ENCODE measurements at places on chromosomes 3 and 15.

GRCh38 chr3:129000742-129001100 lies 383 bp upstream of the EFCC1 start:
- DNase-seq, result no peak

GRCh38 chr3:151740581-151740980 lies 6.9 kb downstream of the AADACL2 start:
- DNase-seq, result no peak

GRCh38 chr3:8458238-8458661 lies 43.4 kb upstream of the LMCD1 start:
- DNase-seq, result no peak

- DNase-seq, result no peak
Measured at GRCh38 chr15:91469632-91470567, 369.8 kb downstream of the SV2B start.

GRCh38 chr15:40633178-40633577 lies 39.1 kb downstream of the KNL1 start:
- no peak for DNase-seq

DNA sequence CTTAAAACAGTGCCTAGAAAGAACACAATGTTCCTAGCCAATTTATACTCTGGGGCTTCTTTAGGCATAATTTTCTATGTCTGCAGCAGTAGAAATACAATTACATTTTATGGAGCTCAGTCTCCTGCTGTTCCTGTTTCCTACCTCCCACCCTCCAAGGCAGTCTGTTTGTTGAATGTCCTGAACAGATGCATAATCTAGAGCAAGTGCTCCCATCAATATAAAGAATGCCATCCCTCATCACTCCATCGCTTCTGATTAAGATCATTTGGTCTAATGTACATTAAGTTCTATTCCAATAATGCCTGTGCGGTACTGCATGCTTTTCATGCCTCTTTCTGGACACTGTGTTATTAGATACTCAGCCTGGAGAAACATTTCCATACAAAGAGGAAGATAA lies 869.8 kb upstream of the CFAP20DC start:
- DNase-seq, result no peak

DNA sequence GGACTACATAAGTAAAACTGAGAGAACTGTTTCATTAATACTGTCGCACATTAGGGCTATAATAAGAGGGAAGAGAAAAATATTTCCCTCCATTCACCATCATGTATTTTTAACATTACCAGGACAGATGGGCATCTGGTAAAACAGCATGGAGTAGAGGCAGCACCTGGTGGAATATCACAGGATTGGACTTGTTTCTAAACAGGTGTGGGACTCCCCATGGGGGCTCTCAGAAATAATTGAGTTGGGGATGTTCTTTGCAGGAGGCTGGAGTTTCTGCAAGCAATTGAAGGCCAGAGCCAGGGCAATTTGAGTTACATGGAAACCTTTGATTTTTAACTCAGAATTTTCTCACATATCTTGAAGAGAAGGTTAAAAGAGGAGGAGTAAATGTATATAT lies 8.4 kb upstream of the MINDY2 start:
- DNase-seq, result no peak

GRCh38 chr3:79172241-79172640 lies 595.6 kb downstream of the ROBO1 start:
- no peak for DNase-seq

DNA sequence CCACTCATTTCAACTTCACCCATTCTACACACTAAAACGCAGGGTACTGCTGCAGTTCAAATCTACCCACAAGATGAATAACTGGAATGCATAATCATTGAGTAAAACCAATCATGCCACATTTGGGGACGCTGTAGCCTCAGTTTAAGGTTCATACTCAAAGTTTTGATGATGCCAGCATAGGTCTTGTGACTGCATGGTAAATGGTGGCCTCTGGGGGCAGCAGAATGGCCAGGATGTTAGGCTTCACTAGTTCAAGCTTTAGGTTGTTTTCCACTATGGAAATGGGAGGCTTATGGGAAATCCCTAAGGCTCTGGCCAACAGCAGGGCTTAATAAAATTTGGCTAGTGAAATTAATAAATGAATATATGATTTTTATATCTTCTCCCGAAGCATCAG lies 104.3 kb upstream of the TSC22D2 start:
- no peak for DNase-seq

GRCh38 chr15:85116066-85116465 lies 134.4 kb downstream of the PDE8A start:
- no peak for DNase-seq

DNA sequence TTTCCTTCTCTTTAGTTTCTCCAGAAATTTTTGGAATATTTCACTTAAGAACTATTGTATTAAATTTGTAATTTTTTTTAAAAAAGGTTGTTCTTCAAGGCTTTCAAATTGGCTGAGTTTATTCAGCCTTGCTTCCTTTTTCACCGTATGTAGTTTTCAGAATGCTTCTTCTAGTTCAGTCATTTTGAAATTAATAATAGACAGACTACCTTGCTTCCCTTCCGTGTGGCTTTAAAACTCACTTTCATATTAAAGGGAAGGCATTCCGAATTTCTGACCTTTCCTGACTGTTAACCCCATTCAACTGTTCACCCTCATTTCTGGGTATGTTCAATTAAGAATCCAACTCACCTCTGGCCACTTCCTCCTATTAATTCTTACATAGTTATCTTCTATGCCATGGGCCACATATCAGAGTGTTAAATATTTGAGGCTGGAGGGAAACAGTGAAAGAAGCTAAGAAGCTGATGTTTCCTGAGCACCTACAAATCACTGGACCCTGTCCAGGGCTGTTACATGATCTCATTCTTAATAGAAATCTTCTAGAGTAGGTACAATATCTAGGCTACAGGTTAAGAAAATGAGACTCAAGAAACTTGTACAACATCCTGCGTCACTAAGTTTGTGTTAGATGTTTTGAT lies 237.5 kb downstream of the P3H2 start:
- no peak for DNase-seq

- DNase-seq, result no peak
Measured at GRCh38 chr15:71713191-71713809, 97.1 kb upstream of the NR2E3 start.

GRCh38 chr15:38687775-38688495 lies 123.3 kb upstream of the RASGRP1 start:
- no peak for DNase-seq

- DNase-seq, result no peak
Measured at GRCh38 chr3:187209491-187209890, 12.2 kb downstream of the RTP1 start.

- no peak for DNase-seq
Measured at GRCh38 chr3:115401851-115402501, 221.3 kb upstream of the GAP43 start.

- no peak for DNase-seq
Measured at GRCh38 chr3:48692551-48692950, 6.8 kb upstream of the NCKIPSD start.

GRCh38 chr15:66682865-66683264 lies 19.2 kb upstream of the SMAD6 start:
- DNase-seq, result no peak

GRCh38 chr3:18424729-18425640 lies at the start of gene SATB1:
Gene SATB1, minus strand, starts transcription at chr3:18425339. Its CDS starts 4,372 bp downstream, at chr3:18420967.
- peak; percentile 54 for DNase-seq

GRCh38 chr3:144816323-144816722 lies 844.7 kb downstream of the DIPK2A start:
- DNase-seq, result no peak

DNA sequence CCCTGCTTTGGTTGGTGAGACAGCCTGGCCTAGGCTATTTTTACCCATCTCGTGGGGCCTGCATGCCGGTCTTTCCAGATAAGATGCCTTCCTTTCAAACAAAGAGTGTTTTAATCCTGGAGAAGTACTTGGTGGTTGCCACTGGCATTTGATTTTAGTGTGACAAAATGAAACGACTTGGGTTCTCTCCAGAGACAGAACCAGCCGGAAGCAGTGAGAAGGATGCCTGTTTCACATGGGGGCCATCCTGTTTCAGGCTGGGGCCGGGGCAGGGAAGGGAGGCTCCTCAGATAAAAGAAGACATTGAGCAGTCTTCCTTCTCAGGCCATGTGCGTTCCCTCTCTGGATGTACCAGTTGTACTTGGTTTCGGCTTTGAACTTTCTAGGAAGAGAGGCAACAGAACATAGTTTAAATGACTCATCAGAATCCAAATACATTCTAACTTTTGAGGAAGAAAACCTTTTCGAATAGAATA lies 74.9 kb downstream of the TOP2B start:
- no peak for DNase-seq

GRCh38 chr15:39598958-39599845 lies 18.3 kb downstream of the THBS1 start:
- no peak for DNase-seq

DNA sequence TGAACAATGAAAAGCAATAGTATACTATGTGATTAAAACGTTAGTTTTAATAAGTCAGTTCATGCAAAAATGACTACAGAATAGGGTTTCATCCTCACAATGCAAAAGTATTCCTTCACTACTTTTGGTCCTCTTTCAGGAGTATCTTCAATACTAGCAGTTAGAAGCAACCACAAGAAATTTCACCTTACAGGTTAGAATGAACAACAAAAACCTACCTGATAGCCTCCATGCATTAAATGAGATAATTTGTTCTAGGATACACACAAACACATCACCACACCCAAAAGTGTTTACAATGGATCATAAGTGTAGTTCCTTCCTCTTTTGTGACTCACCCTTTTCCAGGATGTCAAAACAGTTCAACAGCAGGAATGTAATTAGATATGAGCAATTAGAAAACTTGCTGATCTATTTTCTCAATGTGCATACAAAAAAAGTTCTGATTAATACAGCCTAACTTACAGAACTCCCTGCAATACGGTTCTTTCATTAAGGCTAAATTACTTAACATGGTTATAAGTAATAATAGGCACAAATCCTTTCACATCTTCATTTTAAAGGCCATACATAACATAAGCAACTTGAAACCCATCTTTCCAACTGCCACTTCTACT lies 21.6 kb downstream of the UACA start:
- DNase-seq, result no peak

- no peak for DNase-seq
Measured at GRCh38 chr3:25056036-25056755, 371.9 kb upstream of the RARB start.

DNA sequence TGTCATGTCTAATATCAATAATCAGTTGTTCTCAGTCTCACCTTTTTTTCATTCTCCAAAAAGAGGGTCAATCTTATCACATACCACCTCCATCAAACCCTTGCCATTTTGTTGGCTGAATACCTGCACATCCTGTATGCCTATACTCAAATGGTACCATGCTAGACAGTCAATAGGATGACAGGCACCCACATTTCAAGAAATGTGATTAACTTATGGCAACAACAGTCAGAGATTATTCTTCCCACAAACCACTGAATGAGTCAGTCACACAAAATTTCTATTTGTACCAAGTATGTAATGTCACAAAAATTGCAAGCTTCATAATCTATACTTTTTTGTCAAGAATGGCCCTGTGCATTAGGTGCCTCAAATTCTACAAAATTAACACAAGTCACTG lies 5.1 kb upstream of the SLC27A2 start:
- no peak for DNase-seq

DNA sequence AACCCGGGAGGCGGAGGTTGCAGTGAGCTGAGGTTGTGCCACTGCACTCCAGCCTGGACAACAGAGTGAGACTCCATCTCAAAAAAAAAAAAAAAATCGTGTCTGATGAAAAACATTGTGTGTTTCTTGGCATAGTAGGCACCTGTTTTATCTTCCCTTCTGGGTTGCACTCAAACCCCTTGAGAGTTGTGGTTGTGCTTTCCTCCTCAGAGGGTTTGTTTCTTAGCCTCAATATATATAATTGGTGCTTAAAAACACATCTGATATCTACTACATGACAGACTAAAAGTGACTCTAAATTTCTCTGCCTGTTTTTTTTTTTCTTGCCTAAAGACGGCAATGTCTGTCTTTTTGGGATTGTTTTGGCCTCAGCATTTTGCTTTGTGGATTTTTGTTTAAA lies 7.6 kb downstream of the NR1D2 start:
- DNase-seq, result no peak

DNA sequence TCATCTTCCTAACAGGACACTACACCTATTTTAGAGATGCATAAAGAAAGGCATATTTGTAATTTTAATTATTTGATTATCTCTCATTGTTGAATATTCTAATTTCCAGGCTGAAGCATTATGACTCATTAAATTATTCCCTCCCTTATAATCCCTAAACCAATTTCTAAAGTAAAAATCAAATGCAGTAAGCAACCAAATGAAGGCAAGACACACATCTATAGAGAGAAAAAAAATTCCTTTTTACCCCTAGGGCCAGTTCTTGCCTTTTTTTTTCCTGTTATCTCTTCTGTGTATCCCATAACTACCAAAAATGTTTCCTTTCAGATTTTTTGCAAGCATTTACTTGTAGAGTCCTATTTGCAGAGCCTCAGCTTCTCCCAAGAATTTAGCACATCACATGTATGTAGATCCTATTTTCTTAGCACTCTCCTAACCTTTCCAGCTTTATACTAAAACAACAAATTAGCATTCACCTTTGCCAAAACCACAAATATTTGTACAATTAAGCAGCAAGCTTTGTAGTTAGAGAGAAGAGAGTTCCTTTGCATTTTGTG lies 177.9 kb downstream of the SATB1 start:
- DNase-seq, result no peak

- DNase-seq, result no peak
Measured at GRCh38 chr3:142706321-142707127, 17.3 kb upstream of the TRPC1 start.

DNA sequence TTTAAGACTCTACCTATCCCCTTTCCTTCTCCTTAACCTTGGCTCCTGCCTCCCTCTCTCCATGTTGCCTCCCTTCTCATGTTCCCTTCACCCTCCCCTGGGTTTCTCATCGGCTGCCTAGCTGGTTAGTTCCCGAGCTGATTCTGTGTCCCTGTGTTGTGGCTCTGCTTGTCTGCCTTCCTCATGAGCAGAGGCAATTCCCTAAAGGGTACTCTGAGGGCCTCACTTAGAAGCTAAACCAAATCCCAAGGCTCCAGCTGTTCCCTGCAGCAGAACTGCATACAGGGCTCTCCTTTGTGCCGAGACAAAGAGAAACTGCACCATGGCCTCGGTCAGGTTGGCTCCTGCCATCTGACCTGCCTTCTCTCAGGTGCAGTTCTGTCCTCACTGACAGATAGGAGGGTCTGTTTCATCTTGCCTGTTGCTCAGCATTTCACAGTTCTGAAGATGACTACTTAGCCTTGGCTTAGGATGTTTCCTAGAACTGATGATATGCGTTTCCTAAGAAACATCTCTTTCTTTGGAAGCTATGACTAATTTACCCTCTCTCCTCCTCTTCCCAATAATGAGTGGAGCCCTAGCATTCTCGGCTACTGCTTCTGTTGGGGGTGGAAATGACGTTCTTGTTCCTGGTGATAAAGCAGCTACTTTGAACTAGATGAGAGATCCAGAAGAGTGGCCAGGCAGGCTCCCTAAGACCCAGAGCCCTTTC lies 27.1 kb downstream of the DUOX1 start:
- DNase-seq, result no peak

- no peak for DNase-seq
Measured at GRCh38 chr3:10463533-10464434, 41.6 kb downstream of the ATP2B2 start.

All from activated gamma-delta T cell (primary cell).